Stimulated activated CD8-positive, alpha-beta memory T cell treated with anti-CD3 and anti-CD28 coated beads, Interleukin-4, amount 100 ng/mL, for 1 hour (primary cell): ENCODE measurements at places on chromosomes 6 and 20.

GRCh38 chr6:112979830-112980229 lies 632.7 kb downstream of the RFPL4B start:
- no peak for DNase-seq

- DNase-seq: no peak
These were observed 9.0 kb upstream of the PLCB4 start for GRCh38 chr20:9059931-9060330.

- no peak for DNase-seq
These were observed 21.7 kb downstream of the CPXM1 start for GRCh38 chr20:2778602-2779321.

- DNase-seq: no peak
These were observed 61.8 kb downstream of the MLIP start for GRCh38 chr6:54173089-54173488.

DNA sequence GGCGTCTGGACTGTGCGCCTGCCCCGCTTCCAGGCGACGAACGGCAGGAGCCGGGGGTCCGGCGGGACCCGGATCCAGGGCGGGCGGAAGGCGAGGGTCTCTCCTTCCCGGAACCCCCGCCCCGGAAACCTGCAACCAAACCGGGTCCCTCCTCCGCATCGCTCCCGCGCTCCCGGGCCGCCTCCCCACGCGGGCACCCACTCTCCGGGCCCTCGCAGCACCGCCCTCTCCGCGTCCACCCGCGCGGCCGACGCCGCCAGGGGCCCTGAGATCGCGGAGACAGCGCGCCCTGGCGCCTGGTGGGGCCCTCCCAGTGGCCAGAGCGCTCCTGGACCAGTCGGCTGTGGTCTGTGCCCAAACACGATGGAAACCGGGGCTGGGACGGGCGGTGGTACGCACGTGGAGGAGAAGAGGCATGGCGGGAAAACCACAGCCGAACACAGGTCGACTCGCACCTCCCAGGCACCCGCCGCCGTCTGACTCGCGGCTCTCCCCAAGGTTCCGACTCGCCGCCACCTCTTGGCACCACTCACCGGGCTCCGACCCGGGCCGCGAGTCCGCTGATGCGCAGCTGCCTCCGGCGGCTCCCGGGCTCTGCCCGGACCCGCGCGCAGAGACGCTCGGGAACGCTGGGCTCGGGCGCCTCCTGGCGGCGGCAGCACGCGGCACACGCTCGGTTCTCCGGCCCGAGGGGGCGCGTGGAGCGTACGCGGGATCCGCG lies 7.9 kb downstream of the NKX2-2 start:
- peak; percentile 25 for DNase-seq

DNA sequence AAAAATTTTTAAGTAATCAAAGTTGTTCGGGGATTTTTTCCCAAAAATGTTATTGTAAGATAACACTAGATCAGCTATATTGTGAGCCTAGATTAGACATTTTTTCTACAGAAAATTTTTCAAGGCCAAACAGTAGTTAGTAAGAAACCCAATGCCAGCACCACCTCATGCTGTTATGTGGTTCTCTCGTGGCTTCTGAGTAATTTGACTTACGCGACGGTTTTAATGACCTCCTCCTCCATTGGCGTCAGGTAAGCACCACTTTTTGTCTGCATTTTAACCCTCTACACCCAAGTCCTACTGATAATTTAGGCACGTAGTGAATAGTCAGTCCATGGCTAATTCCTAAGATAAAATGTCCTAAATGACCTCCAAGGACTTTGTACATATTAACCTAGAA lies 9.7 kb downstream of the RPS6KA2 start:
- DNase-seq: no peak

DNA sequence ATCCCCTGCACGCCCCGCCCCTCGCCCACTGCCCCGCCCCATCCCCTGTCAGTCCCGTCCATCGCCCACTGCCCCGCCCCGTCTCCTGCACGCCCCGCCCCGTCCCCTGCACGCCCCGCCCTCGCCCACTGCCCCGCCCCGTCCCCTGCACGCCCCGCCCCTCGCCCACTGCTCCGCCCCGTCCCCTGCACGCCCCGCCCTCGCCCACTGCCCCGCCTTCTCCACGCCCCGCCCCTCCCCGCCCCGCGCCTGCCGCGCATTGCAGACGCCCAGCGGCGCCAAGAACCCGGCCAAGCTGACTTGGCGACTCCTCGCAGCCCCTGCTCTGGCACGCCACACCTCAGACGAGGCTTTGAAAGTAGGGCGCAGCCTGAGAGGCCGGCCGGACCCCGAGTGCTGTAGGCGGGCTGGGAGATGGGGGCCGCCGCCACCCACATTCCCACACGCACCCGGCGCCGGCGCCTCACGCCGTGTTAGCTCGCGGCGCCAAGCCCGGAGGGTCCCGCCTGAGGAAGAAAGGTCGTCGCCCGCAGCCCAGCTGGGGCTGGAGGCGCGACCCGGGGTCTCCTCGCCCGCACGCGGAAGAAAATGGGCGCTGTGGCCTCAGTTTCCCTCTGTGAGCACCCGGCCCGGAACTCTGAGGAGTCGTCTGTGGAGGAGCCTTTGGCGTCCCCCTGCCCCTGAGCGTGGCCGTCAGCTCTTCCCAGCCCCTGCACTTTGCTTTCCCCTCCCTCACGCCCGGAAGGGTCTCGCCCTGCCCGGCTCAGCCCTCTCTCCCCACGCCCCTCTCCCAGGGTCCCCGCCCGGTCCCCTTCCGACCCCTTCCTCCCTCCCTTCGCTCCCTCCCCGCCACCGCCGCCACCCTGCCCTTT lies at the start of gene RAD21L1:
RAD21L1 (plus strand) TSS at position 262 of the 872 bp plus-strand sequence. CDS start 2,410 bp downstream, outside the sequence.
- DNase-seq: peak; percentile 57

DNA sequence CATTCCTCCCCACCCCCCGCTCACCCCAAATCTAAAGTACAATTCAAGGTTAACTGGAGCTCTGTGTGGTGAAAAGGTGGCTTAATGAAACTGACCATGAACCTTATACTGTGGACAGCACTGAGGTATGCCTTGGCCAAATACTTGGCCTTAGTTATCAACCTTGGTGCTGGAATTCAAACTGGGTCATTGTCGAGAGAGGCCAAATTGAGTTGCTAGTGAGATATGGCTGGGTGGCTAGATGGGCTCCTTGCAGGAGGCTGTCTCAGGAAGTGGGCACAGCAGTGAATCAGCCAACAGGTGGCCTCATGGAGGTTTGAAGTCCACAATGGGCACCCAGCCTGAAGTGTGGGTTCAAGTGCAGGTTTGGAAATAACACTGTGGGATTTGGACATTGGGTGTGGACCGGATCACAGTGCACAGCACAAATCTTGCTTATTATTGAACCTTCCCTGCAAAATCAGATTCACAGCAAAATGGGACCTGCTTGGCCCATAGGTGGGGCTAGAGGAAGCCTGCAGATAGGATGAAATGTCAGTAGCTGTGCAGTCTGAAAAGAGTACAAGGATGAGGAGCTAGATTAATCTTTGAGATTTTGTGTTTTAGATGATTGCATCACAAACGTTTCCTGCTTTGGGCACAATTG lies 5.6 kb upstream of the BTBD3 start:
- DNase-seq: no peak

- DNase-seq: no peak
These were observed 17.1 kb upstream of the MMP9 start for GRCh38 chr20:45991616-45992015.

DNA sequence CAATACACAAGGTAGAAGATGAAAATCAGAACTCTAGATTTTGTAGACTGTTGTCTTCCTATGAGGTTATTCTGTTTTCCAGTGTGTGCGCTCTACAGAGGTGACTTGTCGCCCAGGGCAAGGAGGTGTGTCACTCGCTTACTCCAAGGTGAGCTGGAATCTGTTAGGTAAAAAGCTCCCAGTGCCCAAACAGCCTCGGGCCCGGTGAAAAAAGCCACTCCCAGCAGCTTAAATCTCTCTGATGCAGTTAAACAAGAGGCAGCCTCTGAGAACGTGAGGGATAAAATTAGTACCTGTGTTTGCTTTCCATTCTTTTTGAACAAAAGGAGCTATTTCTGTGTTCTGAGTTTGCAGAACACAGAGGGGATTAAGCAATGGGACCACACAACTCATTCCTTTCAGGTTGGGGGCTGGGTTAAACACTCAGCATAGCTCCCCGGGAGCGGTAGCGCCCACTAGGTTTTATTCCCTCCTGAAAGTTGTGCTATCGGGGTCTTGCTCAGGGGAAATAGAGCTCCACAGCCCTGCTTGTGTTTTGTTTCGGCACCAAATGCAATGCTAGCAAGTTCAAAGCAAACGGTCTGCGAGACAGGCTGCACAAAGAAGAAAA lies 181.2 kb downstream of the FOXA2 start:
- no peak for DNase-seq

- DNase-seq: no peak
These were observed 84.7 kb upstream of the SCP2D1 start for GRCh38 chr20:18728870-18729224.

- DNase-seq: no peak
These were observed 184.7 kb downstream of the SAMD5 start for GRCh38 chr6:147693181-147693580.

DNA sequence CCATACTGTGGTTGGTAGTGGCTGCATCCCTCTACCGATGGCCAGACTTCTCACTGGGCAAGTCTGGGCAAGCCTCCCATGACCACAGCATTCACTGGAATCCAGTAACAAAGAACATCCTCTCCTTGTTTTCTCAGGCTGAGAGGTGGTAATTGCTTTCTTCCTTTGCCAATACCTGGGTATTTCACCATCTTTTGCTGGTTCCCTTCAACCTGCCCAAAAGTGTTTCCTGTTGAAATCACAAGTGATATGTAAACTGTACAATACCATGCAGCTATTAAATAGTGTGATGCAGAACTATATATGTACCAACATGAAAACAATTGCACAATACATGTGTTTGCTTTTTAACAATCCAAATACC lies at the start of gene PTCHD4:
PTCHD4 (minus strand) TSS at position 55 of the 364 bp plus-strand sequence. CDS start 42,240 bp downstream, outside the sequence.
- no peak for DNase-seq

GRCh38 chr20:63381781-63382431 lies 20.8 kb upstream of the CHRNA4 start:
- DNase-seq: no peak

DNA sequence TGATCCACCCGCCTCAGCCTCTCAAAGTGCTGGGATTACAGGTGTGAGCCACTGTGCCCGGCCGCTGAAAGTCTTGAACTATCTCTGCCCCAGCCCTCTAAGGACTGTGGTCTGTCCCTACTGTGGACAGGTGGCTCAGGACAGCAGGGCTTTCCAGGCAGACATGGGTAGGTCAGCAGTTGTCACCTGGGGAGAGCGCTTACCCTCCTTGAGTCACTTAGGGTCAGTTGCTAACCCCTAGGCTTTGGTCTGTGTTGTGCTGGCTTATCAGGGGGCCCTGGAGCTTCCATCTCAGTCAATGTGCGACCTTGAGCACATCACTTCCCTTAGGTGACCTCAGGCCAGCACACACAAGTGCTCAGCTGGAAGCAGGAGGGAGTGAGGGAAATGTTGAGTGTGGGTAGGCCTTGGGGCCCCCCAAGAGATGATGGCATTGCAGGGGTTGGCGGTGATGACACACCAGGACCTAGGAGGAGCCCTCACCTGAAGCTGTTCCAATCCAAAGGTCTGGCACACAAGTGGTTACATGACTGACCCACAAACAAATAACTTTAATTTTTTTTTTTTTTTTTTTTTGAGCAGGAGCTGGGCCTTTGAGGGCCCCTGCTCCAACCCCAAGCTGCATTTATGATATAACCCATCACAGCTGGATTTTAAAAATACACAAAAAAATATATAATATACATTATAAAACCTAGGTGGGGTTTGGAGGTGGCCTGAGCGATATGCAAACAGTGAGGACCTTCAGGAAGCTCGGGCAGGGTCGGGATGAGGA lies 5.1 kb downstream of the RPL10A start:
- DNase-seq: no peak

GRCh38 chr6:38460186-38460585 lies 179.5 kb downstream of the BTBD9 start:
- DNase-seq: no peak

GRCh38 chr6:157528931-157529653 lies 148.1 kb downstream of the ZDHHC14 start:
- DNase-seq: no peak

- no peak for DNase-seq
These were observed 95.6 kb upstream of the SUPT3H start for GRCh38 chr6:45473121-45473993.

GRCh38 chr6:118679327-118679901 lies 28.0 kb upstream of the CEP85L start:
- no peak for DNase-seq

DNA sequence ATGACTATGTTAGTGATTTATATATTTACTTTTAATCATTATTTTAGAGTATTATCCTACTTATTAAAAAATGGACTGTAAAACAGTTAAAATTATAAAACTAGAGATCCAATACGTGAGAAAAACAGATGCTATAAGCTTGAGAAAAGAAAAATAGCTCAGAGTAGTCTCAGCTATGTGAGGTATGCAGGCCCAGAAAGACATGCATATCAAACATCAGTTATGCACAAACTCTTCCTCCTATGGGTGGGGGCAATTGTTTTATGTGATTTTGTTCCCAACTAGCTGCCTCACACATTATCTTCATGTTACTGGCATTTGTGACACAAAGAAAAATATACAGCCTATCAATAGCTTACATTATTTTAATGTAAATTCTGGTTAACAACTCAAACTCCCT lies 28.8 kb downstream of the RARS2 start:
- no peak for DNase-seq

- peak; percentile 53 for DNase-seq
These were observed 62.6 kb downstream of the BACH2 start for GRCh38 chr6:90233994-90234393.

DNA sequence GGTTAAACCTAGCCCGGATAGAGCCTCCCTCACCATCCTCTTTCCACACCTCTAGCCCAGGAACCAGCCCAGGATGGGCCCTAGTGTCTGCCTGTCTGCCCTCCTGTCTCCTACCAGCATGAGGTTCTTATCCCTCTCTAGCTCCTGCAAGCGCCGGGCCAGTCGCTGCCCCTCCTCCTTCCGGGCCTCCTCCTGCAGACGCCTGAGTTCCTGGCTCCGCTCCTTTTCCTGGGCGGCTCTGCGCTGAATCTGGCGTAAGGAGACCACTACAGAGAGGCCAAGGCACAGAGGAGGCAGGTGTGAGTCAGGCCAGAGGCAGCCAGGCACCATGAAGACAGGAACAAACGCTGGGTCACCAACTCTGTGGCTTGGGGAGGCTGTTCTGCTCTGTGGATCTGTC lies 4.3 kb upstream of the PSORS1C2 start:
- no peak for DNase-seq

DNA sequence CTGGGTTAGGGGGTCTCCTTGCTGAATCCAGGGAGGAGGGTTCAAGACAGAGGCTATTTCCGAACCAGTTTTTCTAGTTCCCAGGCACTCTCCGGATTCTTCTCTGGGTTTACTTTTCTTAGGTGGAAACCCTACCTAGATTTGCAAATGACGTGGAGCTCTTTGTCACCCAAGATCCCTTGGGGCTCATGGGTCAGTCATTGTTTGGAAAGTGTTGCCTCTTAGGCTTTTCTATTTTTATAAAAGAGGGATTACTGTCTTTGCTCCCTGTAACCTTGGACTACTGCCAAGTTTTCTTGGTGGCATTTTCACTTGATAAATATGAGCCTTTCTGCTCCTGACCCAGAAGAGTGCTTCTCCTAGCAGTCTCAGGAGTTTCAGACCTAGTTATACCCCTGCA lies 33.6 kb downstream of the FAM209B start:
- DNase-seq: no peak
